ENCODE measurements at places on chromosomes 6 and 20. TPM values are rescaled to one million over a fixed set of nuclear protein-coding genes. Genes with fewer than 3 reads are reported as not detected.

DNA sequence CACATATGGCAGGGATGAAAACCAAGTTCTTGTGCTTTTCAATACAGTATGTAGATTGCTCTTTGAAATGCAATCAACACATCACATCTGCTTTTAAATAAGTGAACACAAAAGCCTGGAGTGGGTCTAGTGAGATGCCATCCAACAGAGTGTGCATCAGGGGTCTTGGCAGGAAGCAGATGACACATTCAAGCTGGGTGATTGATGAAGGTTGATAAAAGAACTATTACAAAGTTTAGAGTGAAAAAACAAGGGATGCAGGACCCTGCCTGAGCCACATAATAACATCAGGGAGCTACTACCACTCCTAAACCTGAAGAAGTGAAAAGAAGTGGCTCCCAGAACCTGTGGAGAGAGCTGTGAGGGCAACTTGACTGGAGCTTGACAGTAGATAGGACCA is 16.6 kb upstream of the PLCB1 start:
- H3K4me1 ChIP-seq = no peaks in the 10 kb centered on the region
- DNase-seq = no peak
- no peak overlapping the region for H3K4me3 ChIP-seq
- H3K27me3 ChIP-seq = peaks cover 10% of the 10 kb centered on the region
- no peaks in the 10 kb centered on the region for H3K36me3 ChIP-seq

GRCh38 chr20:10951216-10951615 is 277.4 kb upstream of the JAG1 start:
- DNase-seq = no peak
- H3K4me3 ChIP-seq = no peak overlapping the region
- H3K36me3 ChIP-seq = no peaks in the 10 kb centered on the region
- H3K4me1 ChIP-seq = no peaks in the 10 kb centered on the region
- H3K27me3 ChIP-seq = no peaks in the 10 kb centered on the region
- no peak overlapping the region for H3K27ac ChIP-seq

DNA sequence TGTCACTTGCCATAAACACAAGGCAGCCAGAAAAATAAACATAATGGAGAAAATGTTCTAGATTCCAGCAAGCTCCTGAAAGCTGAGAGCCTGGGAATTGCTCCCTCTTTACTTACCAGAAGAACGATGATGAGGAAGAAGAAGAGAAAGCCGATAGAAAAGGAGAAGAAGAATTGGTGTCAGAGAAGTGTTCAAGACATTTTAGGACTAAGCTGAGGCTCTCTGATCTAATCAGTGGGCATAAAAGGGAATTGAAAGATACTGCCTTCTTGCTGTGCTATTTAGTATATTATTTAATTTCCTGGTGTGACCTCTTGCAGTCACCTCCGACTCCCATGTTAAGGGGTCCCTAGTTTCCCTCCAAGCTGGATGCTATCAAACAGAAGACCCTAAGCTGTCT is 316.6 kb upstream of the JARID2 start:
- H3K4me3 ChIP-seq = no peak overlapping the region
- DNase-seq = no peak
- peaks cover 17% of the 10 kb centered on the region for H3K4me1 ChIP-seq
- H3K36me3 ChIP-seq = no peaks in the 10 kb centered on the region
- H3K27me3 ChIP-seq = peaks cover 8% of the 10 kb centered on the region
- no peak overlapping the region for H3K27ac ChIP-seq

DNA sequence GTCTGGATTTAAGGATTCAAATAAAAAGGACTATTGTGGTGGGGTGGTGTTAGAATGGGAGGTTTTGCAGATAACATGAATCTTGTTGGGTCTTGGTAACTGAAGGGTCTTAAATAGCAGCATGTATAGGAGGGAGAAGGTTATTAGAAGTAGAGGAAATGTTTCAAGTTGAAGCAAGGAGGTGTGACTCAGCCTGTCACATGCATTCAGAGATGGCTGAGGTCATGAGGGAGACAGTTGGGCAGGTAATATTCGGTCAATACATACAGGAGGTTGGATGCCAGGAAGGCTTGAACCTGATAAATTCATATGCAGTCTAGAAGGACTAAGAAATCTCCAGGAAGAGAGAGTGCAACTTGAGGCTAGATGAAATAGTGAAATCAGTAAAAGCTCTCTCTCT is 6.1 kb downstream of the KLHL31 start:
- peaks cover 6% of the 10 kb centered on the region for H3K27me3 ChIP-seq
- no peak for DNase-seq
- no peaks in the 10 kb centered on the region for H3K36me3 ChIP-seq

GRCh38 chr6:50141100-50141499 is 91.4 kb upstream of the DEFB112 start:
- no peaks in the 10 kb centered on the region for H3K4me1 ChIP-seq
- H3K27ac ChIP-seq = no peak overlapping the region
- H3K4me3 ChIP-seq = no peak overlapping the region
- no peaks in the 10 kb centered on the region for H3K36me3 ChIP-seq
- no peak for DNase-seq

GRCh38 chr6:45576648-45577624 is 199.2 kb upstream of the SUPT3H start:
- H3K4me1 ChIP-seq = peaks cover 10% of the 10 kb centered on the region
- peaks cover under 1% of the 10 kb centered on the region for H3K36me3 ChIP-seq
- no peak for DNase-seq
- no peak overlapping the region for H3K27ac ChIP-seq

DNA sequence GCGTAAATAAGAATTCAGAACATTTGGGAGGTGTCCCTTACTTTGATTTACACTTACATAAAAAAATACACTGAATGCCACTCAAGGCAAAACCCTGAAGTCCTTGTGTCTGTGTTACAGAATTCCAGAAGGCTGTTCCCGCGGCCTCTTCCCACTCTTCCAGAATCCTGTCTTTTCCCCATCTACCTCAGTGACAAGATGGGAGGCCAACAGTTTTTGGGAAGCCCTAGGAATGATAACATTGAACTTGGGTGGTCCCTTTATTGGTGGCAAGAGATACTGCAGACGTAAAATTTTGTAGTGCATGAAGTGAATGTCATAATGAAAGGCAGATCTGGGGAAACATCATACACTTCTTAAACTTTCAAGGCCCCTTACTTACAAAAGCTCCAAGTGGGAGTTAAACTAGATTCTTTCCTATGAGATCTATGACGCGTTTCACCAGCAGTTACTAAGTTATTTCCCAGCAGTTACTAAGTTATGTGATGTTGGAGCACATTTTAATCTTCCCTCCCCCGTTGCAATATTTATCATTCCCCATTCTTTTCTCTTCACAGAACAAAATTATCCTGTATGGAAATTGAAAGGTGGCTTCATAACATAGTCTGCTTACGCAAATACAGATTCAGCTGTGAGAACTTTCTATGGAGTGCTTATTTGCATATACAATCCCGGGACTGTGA is 79.5 kb downstream of the BCAS1 start:
- H3K4me1 ChIP-seq = no peaks in the 10 kb centered on the region
- H3K27ac ChIP-seq = no peak overlapping the region
- no peaks in the 10 kb centered on the region for H3K36me3 ChIP-seq
- H3K4me3 ChIP-seq = no peak overlapping the region
- no peak for DNase-seq

DNA sequence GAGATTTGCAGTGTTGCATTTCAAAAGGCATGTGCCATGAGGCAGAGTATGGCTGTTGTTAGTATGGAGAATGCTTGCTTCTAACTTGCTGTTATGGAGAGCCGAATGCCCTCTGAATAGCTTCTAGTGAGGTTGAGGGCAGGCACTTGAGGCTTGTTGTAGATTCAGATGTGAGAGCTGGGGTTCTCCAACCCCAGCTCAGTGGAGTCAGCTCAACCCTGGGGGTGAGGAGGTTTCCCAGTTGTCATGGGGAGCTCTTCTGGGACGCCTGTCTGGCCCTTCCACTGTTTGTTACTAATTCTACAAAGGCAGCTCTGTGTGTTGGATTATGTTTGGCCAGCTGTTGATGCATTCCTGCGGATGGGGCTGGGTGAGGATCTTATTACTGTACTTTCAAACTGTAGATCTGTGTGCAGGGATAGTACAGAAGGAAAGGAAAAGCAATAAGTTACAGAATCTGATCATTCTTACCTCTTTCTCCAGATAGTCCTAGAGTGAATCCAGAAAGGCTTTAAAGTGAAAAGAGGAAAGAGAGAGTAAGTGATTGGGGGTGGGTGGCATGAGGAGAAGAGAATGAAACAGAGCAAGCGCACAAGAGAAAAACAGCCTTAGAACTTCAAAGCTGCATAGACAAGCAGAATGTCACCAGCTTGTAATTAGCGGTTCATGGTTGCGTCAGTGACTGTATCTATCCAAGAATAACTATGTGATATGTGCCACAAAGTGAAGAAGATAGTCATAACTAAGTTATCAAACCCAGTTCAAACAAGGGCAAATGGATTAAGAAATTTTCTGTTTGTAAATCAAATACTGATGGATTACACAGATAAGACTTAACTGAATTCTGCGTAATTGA is 148.7 kb downstream of the PRL start:
- no peak for DNase-seq

GRCh38 chr6:164942271-164942670 is 367.1 kb downstream of the C6orf118 start:
- H3K27ac ChIP-seq = no peak overlapping the region
- no peaks in the 10 kb centered on the region for H3K4me1 ChIP-seq
- no peak for DNase-seq
- no peak overlapping the region for H3K4me3 ChIP-seq

DNA sequence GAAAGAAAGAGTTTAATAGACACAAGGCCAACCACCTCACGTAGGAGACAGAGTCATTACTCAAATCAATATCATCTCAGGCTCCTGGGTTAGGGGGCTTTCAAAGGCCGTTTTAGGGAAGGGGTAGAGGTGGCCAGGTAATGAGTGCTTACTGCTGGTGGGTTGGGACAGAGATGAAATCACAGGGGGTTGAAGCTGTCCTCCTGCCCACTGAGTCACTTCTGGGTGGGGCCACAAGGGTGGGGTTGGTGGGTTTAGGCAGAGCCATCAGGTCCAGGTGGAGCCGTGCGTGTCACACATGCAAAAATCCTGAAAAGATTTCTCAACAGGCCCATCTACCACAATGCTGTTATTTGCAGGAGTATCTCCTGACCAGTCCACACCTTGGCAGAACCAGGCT is 167.0 kb upstream of the EXOC2 start:
- peaks cover 42% of the 10 kb centered on the region for H3K27me3 ChIP-seq
- no peak for DNase-seq
- H3K4me1 ChIP-seq = no peaks in the 10 kb centered on the region
- no peaks in the 10 kb centered on the region for H3K36me3 ChIP-seq

ITPA gene
- total RNA-seq = 67.0 TPM
